ENCODE measurements at places on chromosomes 7 and 10.

GRCh38 chr10:128007056-128007455 lies 100.2 kb downstream of the PTPRE start:
- no peak for DNase-seq

- DNase-seq: peak; percentile 41
These were observed 872 bp upstream of the HMX2 start for GRCh38 chr10:123146894-123147634.

DNA sequence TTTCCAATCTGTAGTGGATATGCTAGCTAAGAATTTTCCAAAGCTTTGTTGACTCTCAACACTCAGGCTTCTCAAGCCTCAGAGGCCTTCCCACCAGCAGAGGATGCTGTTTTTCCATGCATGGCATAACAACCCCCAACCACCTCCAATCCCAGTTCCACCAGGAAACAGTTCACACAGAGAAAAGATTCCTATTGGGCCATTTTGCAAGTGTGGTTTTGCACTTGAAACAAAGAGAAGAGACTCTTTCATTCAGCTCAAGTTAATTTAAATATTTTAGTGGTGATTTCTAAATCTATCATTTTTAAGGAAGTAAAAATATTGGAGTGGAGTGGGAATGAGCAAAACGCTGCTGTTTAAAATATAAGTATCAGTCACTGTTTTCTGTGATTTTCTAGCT lies 105.6 kb upstream of the COL1A2 start:
- no peak for DNase-seq

DNA sequence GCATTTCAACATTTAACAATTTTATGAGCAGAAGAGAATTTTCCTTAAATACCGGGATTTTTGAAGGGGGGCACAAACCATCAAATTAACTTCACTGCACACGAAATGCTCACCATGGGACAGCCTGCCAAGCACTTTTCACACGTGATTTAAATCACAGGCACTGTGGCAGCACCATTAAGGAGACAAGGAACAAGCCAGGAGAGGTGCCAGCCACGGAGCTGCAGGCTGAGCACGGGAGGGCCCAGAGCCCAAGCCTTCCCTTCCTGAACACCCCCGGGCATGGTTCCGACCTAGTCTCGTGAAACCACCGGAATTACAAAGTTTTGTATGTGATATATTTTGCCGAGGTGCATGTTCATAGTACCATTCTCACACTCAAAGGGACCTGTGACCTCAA lies 13.4 kb downstream of the PITRM1 start:
- no peak for DNase-seq

DNA sequence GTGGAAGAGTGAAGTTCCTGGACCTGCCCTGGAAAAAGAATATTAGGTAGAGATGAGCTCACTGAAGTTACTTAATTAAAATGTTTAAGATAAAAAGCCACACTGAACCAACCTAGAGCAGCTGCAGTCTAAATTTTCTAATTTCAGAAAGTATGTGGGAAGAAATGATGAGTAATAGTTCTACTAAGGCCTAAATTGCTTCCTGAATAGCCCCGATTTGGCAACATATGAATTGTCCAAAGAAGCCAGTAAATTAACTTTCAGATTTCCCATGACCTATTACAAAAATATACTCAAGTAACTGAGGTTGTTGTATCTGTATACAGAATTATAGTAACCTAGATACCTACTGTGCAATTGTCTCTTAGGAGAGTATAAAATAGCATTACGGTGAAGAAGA lies 312.6 kb downstream of the IPMK start:
- no peak for DNase-seq

DNA sequence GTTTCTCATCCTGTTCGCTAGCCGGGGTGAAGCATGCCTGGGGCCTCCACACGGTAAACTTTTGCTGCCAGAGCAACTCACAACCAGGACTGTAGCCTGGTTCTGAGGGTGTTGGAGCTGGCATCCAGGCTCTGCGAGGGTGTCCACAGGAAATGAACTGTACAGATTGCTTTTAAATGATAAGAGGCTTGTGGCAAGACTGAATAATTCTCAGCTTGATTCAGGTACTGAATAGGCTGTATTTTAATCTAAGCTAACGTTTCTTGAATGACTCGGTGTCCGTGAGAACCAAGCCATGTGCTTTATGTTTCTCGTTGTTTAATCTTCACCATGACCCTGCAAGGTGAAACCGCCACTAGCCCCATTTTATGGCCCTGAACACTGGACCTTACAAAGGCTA lies 49.3 kb downstream of the EEPD1 start:
- no peak for DNase-seq

GRCh38 chr10:34551295-34551694 lies 263.8 kb downstream of the PARD3 start:
- no peak for DNase-seq

GRCh38 chr10:102236006-102236405 lies 5.3 kb downstream of the PITX3 start:
- DNase-seq: no peak

DNA sequence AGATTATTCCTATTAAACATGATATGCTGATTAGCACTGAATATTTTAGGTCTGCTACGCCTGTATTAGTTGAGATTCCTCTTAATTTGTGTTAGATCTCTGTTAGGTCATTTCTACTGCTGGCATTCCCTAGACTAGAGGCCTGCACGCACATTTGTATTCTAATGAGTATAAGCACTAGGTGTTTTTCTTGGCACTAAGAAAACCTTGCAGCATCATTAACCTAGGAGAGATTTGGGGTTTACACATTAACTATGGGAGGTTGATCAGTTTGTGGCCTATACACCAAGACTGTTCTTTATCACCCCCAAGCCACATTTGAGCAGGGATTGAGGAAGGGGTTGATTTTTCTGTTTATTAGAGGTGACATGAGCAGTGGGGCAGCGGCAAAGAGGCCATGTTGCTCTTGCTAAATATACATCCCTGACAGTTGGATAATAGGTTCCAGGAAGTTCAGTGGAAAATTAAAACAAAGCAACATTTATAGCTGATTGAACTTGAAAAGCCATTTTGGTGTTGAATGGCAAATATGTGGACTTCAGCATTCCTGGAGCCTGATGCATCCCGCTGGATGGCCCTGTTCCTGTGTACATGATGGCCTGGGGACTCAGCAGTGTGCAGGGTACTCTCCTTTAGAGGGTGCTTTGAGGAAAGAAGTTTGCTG lies 65.2 kb downstream of the GBF1 start:
- DNase-seq: no peak

GRCh38 chr10:132477398-132478340 lies 59.9 kb upstream of the INPP5A start:
- DNase-seq: no peak

GRCh38 chr7:74056096-74056915 lies 27.3 kb upstream of the LIMK1 start:
- DNase-seq: no peak

GRCh38 chr7:116709336-116709735 lies 37.3 kb downstream of the MET start:
- no peak for DNase-seq
